ENCODE measurements at places on chromosomes 12 and 14.

DNA sequence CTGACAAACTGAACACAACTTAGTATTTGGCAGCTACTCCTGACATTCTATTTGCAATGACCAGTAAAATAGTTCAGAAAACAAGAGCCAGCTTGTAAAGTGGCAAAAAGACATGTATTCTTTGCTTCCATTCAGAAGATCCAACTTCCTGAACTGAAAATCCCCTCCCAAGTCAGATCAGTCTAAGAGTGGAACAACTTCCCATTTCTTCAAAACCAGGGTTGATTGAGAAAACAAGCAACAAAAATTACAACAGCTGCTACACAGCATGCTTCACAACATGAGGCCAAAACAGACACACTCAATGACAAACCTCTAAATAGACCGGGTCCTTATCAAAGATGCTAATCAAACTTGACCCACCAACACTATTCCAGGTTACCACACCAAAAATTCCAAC is 40.3 kb downstream of the CIT start:
- DNase-seq, result no peak

DNA sequence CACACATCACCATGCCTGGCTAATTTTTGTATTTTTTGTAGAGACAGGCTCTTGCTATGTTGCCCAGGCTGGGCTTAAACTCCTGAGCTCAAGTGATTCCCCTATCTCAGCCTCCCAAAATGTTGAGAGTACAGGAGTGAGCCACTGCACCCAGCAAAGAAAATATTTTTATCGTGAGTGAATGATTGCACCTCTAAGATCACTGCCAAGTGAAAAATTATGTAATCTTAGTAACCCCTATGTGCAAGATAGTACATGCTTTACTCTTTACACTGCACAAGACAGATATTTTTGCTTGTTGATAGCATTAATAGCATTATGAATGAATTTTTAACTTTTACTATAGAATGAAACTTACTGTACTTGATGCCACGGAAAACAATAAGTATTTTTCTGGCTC is 3.4 kb upstream of the MRPS35 start:
- no peak for DNase-seq

DNA sequence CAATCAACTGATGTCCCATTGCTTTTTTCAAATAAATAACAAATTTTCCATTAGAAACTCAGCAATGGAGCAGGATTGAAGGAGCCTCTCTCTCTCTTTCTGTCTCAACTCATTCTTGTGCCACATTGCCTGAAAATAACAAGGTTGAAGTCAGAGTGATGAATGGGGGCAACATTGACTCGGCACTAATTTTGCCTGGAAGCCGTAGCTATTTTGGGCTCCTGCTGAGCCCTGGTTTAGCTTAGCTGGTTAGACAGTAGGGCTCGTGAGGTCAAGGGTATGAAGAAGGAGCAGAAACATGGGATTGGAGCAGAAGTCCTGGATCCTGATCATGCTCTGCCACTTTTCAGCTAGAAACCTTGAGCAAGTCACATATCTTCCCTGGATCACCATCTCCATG is 38.9 kb downstream of the WSCD2 start:
- no peak for DNase-seq

DNA sequence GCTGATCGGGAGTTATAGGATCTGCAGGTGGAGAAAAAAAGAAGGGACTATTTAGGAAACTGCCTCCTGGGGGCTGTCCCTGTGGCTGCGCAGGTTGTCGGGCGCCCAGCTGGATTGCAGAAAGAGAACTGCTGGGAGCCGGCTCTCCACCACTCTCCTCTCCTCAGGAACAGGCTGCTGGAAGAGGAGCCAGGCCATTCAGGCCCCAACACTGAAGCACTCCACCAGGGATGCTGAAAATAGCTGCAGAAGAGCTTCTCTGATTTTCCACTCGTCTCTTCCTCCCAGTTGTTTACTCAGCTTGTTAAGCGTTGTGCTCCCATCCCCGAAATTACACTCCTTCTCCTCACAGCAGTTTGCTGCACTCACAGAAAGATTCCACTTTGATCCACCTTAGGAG is 347.3 kb downstream of the GLT1D1 start:
- no peak for DNase-seq

GRCh38 chr12:31308116-31308515 is 17.8 kb downstream of the SINHCAF start:
- DNase-seq, result no peak

DNA sequence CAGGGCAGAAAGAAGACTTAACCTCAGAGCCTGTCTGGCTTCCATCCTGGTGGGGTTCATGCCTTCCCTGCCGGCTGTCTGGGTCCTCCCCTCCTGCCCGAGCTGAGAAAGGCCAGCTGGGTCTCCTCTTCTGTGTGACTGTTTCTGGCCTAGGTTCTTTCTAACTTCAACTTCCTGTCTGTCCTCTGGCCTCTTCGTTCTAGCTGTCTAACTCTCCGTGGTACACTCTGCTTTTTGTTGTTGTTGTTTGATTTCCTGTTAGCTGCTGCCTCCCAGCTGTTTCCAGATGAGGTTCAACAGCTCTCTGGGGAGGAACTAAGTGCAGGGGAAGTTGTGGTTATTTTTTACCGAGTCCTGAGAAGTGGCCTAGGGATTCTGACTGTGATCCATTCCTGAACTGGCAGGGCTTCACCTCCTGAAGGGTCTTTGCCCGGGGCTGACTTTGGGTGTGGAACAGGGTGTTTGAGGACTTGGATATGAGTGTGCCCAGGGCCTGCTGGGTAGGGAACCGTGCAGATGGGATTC is 3.2 kb downstream of the MLXIP start:
- DNase-seq, result no peak

DNA sequence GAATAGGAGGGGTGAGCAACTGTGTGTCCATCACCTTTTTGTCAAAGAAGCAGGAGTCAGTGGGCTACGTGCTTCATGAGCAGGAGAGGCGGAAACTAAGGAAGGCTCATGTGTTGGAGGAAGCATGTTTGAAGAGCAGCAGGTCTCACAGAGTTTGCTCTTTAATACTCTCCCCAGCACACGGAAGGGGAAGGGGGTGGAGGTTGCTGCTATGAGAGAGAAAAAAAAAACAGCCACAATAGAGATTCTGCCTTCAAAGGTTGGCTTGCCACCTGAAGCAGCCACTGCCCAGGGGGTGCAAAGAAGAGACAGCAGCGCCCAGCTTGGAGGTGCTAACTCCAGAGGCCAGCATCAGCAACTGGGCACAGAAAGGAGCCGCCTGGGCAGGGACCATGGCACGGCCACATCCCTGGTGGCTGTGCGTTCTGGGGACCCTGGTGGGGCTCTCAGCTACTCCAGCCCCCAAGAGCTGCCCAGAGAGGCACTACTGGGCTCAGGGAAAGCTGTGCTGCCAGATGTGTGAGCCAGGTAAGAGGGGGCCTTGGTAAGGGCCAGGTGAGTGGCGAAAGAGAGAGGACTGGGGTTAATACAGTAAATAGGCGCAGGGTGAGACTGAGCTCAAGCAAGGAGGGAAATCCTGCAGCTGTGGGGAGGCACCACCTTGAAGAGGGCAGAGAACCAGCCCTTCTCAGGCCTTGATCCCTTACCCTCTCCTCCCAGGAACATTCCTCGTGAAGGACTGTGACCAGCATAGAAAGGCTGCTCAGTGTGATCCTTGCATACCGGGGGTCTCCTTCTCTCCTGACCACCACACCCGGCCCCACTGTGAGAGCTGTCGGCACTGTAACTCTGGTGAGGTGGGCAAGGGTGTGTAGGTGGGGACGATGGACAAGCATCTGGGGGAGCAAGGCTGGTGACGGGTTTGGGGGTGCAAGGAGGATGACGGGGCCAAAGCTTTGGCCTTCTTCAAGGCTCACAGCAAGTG is at the start of gene CD27:
TSS of gene CD27 (plus strand) at position 252 of the 985 bp plus-strand sequence. CDS start at position 393, 141 bp downstream.
- DNase-seq, result no peak

- DNase-seq, result no peak
Measured at GRCh38 chr14:68960123-68960522, 19.0 kb downstream of the ACTN1 start.

DNA sequence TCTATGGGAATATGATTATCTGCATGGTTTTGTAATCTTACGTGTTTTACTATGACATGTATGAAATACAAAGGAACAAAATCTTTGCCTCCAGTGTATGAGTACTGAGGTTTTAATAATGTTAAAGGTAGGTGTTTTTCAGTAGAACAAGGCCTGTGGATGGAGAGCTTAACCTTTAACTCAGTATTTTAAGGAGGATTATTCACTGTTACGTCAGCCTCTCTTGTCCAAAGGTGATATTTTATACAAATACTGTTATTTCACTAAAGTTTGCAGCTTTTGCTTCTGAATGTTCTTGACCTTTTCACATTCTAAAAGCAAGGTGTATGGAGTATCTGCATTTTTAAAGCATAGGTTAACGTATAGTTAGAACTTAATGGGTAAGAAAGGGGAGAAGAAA is 195.3 kb downstream of the ERC1 start:
- DNase-seq, result no peak

DNA sequence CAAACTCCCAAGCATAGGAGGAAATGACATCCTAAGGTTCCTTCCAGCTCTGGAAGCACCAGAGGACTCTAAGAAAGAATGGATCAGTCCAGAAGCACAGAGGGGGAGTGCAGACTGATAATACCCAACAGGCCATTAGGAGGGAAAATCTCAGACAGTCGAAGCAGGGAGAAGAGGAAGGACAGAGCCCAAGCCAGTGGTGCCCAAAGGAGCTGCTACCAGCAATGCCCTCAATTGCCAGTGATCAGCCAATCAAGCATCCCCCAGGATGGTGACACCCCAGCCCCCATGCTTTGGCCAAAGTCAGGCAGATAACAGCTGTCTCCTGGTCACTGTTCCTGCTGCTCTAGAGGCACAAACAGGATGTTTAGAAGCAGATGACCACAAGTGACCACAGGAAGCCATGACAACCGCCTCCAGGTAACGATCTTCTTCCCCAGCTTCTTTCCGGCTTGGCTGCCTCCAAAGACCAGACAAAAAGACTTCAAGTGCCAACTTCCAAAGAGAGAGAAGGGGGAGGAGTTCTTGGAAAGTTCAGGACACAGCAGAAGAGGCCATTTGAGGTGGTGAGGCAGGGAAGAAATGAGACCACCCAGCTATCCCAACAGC is 16.2 kb downstream of the PXN start:
- no peak for DNase-seq

GRCh38 chr14:75460394-75460793 is 32.6 kb downstream of the JDP2 start:
- DNase-seq, result no peak

DNA sequence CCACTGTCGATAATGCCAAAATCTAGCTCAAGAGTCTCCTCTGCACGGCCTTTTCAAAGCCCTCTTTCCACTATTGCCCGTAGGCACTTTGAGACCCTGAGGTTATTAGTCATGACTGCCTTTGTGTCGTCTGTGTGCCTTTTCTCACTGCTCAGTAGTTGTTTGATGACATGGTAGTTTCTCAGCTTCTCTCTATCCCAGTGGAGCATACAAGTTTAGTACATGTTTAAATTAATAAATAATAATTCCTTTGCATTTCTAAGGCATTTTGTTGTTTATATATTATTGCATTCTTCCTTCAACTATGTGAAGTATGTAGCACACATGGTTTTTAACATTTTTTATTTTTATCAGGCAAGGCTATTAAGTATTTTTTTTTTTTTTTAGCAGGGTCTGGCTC is 458.1 kb downstream of the PCNX1 start:
- DNase-seq, result no peak

DNA sequence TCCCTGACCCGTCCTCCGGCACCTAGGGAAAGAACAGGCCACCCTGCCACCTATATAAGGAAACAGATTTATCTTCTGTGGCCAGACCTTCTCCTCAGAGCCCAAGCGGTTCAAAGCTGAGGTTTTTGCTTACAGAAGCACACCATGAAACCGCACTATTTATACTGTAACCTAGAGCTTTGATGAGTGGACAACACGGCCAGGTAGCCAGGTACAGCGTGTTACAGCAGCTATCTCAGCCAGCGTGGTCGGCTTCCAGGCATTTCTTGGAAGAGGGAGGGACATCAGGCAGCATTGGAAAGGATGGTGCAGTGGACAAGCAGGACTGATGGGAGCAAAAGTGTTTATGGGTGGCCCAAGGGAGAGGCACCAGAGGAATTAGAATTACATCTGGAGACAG is 34.4 kb downstream of the TTC7B start:
- DNase-seq, result no peak

DNA sequence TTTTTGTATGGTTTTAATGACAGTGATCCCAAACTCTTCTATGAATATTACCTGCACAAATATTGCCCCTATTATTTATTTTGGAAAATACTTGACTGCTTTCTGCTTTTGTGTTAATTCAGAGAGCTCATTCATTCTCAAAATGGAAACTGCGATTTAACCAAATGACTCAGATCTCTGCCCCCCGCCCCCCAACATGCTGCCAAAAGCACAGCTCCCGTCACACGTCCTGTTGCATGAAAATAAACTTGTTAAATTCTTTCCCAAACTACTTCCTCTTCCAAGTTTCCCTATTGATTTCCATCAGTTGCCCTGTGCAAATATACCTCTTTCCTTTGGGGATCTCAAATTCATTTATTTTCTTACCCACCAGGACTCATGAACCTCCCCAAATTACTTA is 18.0 kb upstream of the NRDE2 start:
- no peak for DNase-seq

GRCh38 chr14:78617735-78618134 is 447.6 kb downstream of the NRXN3 start:
- no peak for DNase-seq

DNA sequence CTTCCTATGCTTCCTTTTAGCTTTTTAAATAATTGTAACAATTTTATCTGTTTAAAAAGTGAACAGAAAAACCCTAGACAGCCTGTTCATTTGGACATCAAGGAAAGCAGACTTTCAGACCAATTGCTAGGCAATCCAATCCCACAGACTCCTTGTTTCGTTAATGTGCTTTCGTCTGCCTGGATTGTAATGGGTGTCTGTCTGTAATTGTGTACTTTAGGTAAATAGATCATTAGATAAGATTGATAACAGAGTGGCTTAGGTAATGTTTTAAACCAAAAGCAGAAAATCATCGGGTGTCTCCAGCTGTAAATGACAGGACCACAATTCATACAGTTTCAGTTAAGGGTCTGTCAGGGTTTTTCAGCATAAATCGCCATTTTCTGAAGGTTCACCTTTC is 19.6 kb downstream of the CCDC60 start:
- no peak for DNase-seq

- DNase-seq, result no peak
Measured at GRCh38 chr12:106866426-106867080, 89.2 kb upstream of the TMEM263 start.
